Activated CD4-positive, alpha-beta T cell treated with anti-CD3 and anti-CD28 coated beads, Interleukin-2, amount 50 U/mL, for 24 hours (primary cell): ENCODE measurements at places on chromosomes 3 and 15.

GRCh38 chr3:189144645-189145044 lies 27.1 kb upstream of the TPRG1 start:
- no peak for DNase-seq

DNA sequence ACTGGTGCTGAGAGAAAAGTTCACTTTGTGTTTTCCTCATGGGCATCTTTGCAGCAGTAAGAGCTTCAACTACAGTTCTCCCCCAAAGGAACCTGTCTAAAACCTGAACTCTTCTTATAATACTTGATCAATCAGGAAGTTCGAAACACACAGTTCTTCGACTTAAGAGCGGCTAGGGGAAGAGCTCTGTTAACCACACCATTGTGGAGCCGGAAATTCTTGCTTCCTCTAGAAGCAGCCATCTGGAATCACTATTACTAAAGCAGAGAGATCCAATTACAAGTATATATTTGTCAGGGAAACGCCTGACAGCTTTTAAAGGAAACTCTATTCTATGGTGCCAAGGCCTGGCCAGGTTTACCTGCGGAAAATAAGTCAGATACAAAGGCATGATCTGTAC lies 337.3 kb upstream of the CBLB start:
- DNase-seq = no peak

GRCh38 chr3:30285188-30286006 lies 321.0 kb upstream of the TGFBR2 start:
- no peak for DNase-seq

DNA sequence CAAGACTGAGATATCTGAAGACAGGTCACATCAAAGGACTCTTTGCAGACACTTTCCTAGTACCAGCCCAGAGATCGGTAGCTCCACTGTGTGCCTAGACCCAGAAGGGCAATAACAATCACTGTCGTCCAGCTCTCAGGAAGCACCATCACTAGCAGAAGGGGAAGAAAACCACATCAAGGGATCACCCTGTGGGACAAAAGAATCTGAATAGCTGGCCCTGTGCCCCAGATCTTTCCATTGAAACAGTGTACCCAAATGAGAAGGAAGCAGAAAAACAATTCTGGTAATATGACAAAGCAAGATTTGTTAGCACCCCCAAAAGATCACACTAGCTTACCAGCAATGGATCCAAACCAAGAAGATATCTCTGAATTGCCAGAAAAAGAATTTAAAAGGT lies 404.4 kb upstream of the NECTIN3 start:
- no peak for DNase-seq

GRCh38 chr3:30231277-30232141 lies 374.9 kb upstream of the TGFBR2 start:
- no peak for DNase-seq

DNA sequence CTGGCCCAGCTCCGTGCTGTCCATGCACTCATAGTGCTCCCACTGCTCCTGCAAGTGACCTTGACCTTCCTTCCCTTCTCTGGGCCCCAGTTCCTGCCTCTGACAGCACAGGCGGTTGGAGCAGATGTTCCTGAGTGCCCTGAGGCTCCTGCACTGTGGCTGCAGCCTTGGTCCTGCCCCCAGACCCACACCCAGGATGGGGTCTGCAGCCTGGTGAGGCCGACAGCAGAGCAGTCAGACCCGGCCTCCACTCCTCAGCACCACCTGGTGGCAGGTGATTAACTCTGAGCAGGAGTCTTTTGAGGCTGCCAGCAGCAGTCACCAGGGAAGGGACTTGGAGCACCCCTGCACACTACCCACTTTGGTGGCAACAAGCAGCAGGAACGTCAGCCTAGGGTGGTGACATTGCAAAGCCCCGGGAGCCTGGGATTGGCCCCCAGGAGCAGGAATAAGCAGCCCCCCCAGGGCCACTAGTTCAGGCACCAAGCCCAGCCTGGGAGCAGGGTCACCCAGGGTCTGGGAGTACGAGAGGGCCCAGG lies 64.6 kb downstream of the CYP11A1 start:
- DNase-seq = peak; percentile 21

DNA sequence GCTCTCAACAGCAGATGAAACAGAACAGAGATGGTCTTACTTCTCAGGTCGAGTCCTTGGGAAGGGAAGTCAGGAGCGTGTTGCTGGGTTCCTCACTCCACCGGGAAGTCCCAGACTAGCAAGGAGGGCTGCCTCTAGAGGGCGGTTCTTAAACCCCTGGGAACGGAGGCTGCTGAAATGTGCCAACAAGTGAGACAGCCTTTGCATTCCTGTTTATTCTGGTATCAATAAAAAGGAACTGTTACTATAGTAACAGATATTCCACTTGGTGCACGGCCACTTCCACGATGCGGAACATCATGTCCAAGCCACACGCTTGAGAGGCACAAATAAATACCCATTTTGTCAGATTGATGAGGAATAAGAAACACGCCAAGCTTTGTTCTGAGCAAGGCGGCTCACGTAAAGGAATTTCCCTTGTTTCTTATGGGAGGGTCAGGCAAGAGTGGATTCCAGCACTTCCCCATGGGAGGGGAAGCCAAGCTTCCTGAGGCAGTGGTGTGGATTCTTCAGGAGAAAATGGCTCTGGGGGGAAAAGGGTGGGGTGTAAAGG lies at the start of gene FAM107A:
FAM107A (minus strand) TSS at position 123 of the 553 bp plus-strand sequence. CDS start 7,531 bp downstream, outside the sequence.
- DNase-seq = no peak
